IMR-90 (cell line): ENCODE measurements at places on chromosomes 7 and 10. TPM values are rescaled to one million over a fixed set of nuclear protein-coding genes. Genes with fewer than 3 reads are reported as not detected.

DPP6 gene
- not detected in 2 replicates for total RNA-seq

DNA sequence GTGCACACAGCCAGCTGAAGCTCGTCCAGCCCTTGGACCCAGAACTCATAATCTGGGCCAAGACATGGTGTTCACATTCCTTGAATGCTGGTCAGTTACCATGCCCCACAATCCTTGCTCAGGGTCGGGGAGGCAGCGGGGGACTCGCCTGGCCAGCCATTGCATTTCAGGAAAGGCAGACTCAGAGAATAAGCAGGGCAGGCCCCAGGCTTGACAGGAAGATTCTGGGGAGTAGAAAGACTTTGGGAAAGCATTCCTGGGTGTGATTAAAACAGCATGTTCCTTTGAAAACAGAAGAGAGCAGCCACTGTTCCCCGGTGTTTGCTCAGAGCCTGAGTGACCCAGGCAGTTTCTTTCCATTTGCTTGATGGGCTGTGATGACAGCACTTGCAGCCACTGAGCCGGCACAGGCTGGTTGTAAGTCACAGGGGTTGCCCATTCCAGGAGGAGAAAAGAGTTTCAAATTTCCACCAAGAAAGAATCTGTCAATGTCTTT lies 473.7 kb downstream of the TYW1 start:
- DNase-seq = no peak
- no peaks in the 10 kb centered on the region for H3K27me3 ChIP-seq
- H3K27ac ChIP-seq = no peak overlapping the region
- no peak overlapping the region for H3K4me3 ChIP-seq

- no peaks in the 10 kb centered on the region for H3K27me3 ChIP-seq
- H3K36me3 ChIP-seq = no peaks in the 10 kb centered on the region
- peaks cover 2% of the 10 kb centered on the region; the same call in 1 of the 2 replicates for H3K4me1 ChIP-seq
- peak; percentile 21 for DNase-seq
- H3K4me3 ChIP-seq = no peak overlapping the region
Measured at GRCh38 chr7:110043519-110043918, 1047.4 kb upstream of the LRRN3 start.

DNA sequence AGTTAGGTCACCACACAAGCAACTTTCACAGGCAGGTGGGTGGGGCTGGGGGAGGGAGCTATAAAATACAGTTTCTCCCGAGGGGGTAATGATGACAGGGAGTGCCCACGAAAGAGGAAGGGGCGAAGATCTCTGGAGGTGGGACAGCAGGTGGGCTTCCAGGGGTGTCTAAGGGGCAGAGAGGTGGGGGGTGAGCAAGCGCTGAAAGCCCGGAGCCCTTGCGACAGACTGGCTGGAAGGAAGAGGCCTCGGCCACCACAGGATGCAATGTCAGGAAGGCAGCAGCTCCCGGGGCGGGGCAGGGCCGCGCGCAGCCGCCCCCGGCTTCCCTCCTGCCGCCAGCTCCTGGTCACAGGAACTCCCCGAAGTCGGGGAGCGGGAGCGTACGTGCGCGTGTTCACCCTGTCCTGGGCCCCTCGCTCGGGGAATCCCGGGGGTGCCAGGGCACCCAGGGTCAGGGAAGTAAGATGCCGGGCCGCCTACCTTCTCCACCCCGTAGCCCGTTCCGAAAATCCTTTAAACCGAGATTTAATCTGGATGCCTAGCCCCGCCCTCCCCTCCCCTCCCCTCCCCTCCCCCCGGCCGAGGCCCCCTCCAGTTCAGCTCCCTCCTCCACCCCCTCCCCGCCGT lies 105.2 kb upstream of the PPIF start:
- no peaks in the 10 kb centered on the region for H3K27me3 ChIP-seq
- H3K36me3 ChIP-seq = peaks cover 8% of the 10 kb centered on the region
- peak overlapping the region; percentile 7; the same call in 1 of the 2 replicates for H3K4me3 ChIP-seq
